ENCODE measurements at places on chromosomes 12 and 14. TPM values are rescaled to one million over a fixed set of nuclear protein-coding genes. Genes with fewer than 3 reads are reported as not detected.

- no peak for DNase-seq
Observed at GRCh38 chr12:111434049-111434448, 28.3 kb downstream of the SH2B3 start.

The FITM1 gene
- 103 TPM for total RNA-seq

The RHOJ gene
- total RNA-seq: 19.5 TPM

DNA sequence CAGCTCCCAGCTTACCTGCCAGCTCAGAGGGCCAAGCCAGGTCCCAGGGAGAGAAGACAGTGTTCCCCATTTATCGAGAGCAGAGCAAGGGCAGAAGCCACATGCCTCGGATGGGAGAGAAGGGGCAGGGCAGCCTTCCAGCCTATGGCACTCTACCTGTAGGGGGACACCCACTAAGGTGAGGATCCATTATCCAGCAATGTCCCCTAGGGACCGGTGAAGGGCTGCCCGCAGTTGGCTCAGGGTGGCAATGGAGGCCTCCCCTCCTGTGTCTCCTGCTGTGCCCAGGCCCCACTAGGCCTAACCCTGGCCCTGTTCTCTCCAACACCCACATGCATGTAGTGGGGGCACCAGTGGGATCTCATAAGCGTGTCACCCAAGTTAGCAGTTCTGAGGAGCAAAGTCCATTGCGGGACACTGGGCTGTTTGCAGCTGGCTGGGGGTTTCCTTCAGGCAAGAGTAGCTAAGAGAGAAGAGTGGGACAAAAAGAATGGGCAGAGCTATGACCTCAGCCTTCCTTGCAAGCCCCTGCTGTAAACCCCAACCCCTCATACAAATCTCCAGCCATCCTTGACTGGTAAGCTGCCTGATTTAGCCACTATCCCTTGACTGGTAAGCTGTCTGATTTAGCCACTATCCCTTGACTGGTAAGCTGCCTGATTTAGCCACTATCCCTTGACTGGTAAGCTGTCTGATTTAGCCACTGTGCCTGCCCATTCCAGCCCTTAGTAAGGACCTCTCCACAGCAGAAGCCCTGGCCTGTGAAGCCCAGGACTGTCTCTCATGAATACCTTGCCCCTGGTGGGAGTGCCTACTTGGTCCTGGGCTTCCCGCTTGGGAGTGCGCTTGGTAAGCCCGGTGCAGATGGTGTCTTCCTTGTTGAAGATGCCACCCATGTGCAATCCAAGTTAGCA is 5.2 kb upstream of the ASB2 start:
- no peak for DNase-seq

- no peak for DNase-seq
Observed at GRCh38 chr12:111201036-111201435, 167.9 kb downstream of the PHETA1 start.

The AQP2 gene
- 0.24 TPM for total RNA-seq

DNA sequence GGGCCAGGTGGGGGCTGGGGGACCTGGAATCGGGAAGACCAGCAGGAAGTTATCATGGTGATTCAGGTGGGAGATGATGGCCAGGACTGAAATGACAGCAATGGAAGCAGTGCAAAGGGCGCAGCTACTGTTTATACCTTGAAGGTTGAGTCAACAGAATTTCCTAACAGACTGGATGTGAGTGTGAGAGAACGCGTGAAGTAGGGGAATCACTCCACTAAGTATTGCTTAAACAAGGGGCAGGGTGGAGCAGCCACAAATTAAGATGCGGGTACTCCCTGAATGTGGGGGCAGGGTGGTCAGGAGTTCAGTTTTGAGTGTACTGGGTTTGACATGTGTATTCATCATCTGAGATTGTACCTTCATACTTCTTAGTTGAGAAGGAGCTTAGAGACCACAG is 45.1 kb downstream of the MYF5 start:
- DNase-seq: no peak

- DNase-seq: no peak
Observed at GRCh38 chr12:15232959-15233358, 11.7 kb upstream of the RERG start.

DNA sequence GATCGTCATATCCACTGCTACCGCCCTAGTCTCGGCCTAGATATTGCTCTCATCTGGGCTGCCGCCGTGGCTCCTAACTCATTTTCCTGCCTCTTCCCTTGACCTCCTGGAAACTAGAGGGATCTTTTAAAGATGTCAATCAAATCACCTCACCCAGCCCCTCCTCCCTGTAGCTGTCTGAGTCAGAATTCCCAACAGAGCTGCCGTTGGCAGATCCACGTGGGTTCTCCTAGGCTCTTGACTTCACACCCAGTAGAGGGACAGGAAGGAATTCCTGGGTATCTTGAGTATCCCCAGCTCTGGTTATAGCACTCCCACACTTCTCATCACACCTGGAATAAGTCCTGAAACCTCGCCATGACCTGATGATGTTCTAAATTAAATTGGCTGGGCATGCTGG is 11.9 kb downstream of the TGFB3 start:
- DNase-seq: no peak

- no peak for DNase-seq
Observed at GRCh38 chr14:63030113-63030512, 15.1 kb downstream of the KCNH5 start.

DNA sequence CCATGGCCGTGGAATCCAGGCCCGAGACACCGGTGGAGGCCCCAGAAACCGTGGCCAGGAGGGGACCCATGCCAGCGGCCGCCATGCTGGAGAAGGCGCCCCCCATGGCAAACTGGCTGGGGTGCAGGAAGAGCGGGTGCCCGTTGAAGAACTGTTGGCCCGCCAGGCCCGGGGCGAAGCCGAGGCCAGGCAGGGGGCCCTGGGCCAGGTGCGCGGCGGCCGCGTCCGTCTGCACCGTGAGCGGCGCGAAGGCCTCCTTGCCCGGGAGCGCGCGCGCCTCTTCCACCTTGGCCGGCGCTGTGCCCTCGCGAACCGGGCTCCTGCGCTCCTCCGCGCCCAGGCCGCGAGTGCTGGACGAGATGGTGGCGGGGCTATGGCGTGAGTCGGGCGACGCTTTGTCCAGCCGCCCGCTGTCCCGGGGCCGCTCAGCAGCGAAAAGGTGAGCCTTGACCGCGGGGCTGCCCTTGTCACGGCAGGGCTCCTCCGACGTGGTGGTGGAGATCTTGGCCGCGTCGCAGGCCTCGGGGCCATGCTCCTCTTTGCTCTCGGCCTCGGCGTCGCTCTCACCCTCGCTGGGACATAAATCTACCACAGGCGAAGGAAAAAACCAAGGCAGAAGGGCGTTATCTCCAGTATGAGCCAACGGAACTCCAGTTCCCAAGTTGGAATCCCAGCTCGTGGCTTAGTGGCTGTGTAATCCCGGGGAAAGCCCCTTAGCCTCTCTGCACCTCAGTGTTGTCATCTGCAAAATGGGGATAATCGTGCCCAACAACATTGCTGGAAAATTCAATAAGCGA is 9.5 kb downstream of the TBX3 start:
- DNase-seq: no peak

GRCh38 chr14:34060651-34060999 is 109.8 kb upstream of the EGLN3 start:
- no peak for DNase-seq

GRCh38 chr12:6888360-6888759 is 15.3 kb upstream of the SPSB2 start:
- DNase-seq: no peak

DNA sequence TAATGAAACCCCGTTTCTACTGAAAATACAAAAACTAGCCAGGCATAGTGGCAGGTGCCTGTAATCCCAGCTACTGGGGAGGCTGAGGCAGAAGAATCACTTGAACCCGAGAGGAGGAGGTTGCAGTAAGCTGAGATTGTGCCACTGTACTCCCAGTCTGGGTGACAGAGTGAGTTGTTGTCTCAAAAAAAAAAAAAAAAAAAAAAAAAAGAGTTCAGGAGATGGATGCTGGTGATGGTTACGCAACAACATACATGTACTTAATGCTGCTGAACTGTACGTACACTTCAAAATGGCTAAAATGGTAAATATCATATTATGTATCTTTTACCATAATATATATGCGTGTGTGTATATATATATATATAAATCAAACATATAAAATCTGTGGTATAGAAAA is 29.0 kb downstream of the ACTN1 start:
- DNase-seq: no peak

GRCh38 chr12:30155001-30155730 is 371.4 kb upstream of the TMTC1 start:
- no peak for DNase-seq

DNA sequence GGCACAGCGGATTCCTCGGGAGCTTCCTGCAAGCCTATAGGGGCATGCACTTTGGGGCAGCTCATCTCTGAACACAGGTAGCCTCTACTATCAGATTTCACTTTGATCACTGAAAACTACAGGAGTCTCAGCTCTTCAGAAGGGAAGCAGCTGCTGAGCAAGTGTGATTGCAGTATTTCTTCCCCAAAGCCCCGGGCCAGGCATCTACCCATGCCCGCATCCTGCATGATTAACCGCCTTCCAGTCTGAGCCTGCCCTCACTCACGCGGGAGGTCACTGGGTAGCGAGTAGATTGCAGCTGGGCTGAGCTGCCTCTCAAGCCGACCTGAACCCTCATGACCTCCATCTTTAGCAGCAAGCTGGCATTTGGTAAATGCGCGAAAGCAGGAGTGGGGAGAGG is 334.7 kb downstream of the DPF3 start:
- no peak for DNase-seq

GRCh38 chr12:51522696-51523095 is 68.3 kb upstream of the SCN8A start:
- no peak for DNase-seq

DNA sequence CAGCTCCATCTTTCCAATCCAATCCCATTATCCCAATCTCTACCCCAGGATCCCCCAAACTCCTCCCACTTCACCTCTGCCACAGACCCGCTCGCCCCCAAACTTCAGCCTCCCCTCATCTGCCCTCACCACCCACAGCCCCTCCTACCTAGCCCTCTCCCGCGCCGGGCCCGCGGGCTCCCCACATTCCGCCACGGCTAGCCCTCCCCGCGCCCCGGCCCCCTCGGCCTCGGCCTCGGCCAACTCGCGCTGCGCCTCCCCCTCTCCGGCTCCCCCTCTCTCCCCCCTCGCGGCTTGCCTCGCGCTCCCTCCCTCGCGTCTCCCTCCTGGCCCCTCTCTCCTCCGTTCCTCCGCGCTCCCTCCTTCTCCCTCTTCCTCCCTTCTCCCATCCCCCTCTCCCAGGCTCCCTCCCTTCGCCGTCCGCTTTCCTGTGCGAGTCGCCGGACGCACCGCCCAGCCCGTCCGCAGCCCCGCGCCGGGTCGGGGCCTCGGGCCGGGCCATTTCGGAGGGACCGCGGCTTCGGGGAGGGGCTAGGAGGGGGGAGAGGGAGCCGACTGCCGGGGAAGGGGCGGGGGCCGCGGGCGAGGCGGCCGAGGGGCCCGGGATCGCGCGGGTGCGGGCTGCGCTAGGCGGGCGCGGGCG is at the start of gene ATN1:
ATN1 (plus strand) TSS at position 581 of the 643 bp plus-strand sequence. CDS start 6,043 bp downstream, outside the sequence.
- DNase-seq: peak; percentile 86

Data from left cardiac atrium (tissue), 4 donors.